Renal cortex interstitium (tissue), 15 donors: ENCODE measurements at places on chromosomes 7 and 10. TPM values are rescaled to one million over a fixed set of nuclear protein-coding genes. Genes with fewer than 3 reads are reported as not detected.

- no peak for DNase-seq
These were observed 398.2 kb upstream of the NFE2L3 start for GRCh38 chr7:25753837-25754236.

- DNase-seq, result no peak
These were observed 558.8 kb upstream of the GALNT17 start for GRCh38 chr7:70573071-70573661.

- DNase-seq, result no peak
These were observed 5.0 kb downstream of the FOXP2 start for GRCh38 chr7:114419441-114420272.

- DNase-seq, result no peak
These were observed 388.2 kb upstream of the TEX47 start for GRCh38 chr7:89183712-89184111.

DNA sequence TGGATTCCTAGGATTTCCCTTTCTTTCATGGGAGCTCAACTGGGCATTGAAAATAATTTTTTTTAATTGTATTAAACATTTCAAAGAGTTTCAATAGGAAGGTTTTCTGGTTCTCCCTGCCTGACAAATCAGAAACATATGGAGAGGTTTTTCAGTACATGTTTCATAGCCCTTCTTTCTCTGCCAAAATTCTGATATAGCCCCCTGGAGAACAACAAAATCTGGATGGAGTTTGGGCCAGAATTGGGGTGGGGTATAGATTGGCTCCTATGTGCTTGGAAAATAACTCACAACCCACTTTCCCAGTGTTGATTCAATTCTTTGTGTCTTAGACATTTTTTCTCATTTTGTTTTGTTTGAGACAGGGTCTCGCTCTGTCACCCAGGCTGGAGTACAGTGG lies 24.6 kb upstream of the EIF4H start:
- no peak for DNase-seq

GRCh38 chr10:133310399-133310755 lies 1.7 kb downstream of the ZNF511 start:
- DNase-seq, result no peak

PPRC1 gene
- polyA plus RNA-seq, result 34.4 TPM

SPDYE1 gene
- polyA plus RNA-seq, result 1.7 TPM

AQP1 gene
- 200 TPM for polyA plus RNA-seq
